ENCODE measurements at places on chromosomes 7 and 10.

DNA sequence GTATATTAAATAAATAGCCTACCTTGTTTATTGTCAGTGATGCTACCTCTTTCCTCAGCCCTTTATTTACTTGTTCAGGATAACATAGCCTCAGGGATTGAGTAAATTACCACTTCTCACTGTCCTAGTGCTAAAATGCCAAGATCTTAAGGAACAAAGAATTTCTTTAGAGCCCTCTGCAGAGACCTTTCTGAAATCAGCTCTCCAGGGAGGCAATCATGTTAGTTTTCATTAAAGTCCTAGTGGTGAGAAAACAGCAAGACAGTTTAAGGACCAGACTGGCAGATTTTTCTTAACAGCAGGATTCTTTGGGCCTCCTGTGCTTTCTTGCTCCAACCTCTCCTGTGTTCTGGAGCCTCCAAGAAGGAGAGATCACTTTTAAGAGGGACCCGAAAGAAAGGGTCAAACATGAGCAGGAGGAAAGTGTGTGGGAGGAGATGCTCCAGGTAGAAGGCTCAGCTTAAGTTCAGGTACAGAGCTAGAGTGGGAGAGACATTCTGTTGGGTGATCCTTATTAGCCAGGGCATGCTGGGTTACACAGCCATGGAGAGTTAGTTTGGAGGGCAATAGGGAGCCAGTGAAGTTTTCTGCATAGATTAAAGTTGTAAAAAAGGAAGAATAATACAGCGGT lies 1.2 kb upstream of the PLCE1 start:
- no peak for DNase-seq

DNA sequence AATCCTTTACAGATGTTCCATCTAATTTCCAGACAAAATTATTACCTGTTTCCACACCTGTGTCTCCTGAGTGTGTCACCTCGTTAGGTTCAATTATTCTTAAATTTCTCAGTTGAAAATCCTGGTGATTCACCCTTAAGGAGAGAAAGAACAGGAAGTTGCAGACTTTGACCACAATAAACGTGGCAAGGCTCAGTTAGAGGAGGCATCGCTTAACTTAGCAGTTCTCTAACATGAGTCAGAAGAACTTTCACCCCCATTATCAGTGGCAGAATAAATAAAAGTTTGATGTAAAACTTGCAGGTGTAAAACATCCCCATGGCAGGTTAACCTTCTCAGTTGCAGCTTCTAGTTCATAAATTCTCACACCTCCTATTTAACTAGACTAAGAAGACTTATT lies 8.3 kb downstream of the XPNPEP1 start:
- peak; percentile 80 for DNase-seq

DNA sequence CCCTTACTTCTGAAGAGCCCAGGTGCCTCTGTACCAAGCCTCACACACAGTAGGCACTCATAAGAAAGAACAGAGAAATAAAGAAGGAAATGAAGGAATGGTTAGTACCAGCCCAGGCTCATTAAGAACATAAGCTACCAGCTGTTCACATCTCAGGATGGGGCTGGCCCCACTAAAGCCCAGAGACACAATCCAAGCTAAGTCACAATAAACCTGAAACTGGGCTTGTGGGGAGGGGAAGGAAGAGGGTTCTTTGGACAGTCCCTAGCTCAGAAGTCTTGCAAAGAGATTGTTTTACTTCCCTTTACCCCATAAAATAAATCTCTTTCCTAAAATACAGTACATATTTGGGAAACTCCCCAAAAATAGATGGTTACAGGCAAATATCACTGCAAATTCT lies 24.3 kb downstream of the FBXW4 start:
- peak; percentile 15 for DNase-seq

GRCh38 chr7:114944745-114945625 lies 23.1 kb downstream of the MDFIC start:
- no peak for DNase-seq

Data from activated CD4-positive, alpha-beta T cell treated with anti-CD3 and anti-CD28 coated beads, Interleukin-2, amount 50 U/mL, for 16 hours (primary cell).